ENCODE measurements at places on chromosomes 16 and 17. TPM values are rescaled to one million over a fixed set of nuclear protein-coding genes. Genes with fewer than 3 reads are reported as not detected.

The PRAC1 gene
- total RNA-seq = not detected

The PRSS21 gene
- total RNA-seq = not detected

The C16orf89 gene
- not detected for total RNA-seq

The KIF2B gene
- not detected for total RNA-seq

The PPM1E gene
- total RNA-seq = not detected

The MMP28 gene
- total RNA-seq = 8.1 TPM

The TNFSF13 gene
- 44.9 TPM for total RNA-seq

The ACE gene
- 1.3 TPM for total RNA-seq

The GCGR gene
- not detected for total RNA-seq

The KRT28 gene
- total RNA-seq = not detected

The PNMT gene
- total RNA-seq = not detected

The CORO6 gene
- 0.31 TPM for total RNA-seq

The CD300LG gene
- not detected for total RNA-seq

The P4HB gene
- 239 TPM for total RNA-seq

The APOH gene
- total RNA-seq = not detected

The KRT16 gene
- total RNA-seq = not detected

The ZNF768 gene
- total RNA-seq = 5.7 TPM

The NPIPB2 gene
- 6.0 TPM for total RNA-seq

The KRT33B gene
- total RNA-seq = not detected

The TBX21 gene
- total RNA-seq = 15.7 TPM

The UNC119 gene
- 52.3 TPM for total RNA-seq

The DNAH17 gene
- total RNA-seq = under 0.01 TPM

The HOXB3 gene
- total RNA-seq = 0.94 TPM

The CHST5 gene
- under 0.01 TPM for total RNA-seq

The GLP2R gene
- total RNA-seq = not detected

The PRCD gene
- 0.73 TPM for total RNA-seq

The TPSAB1 gene
- total RNA-seq = not detected

The CCL16 gene
- total RNA-seq = not detected

The HSD17B1 gene
- 0.31 TPM for total RNA-seq

The C16orf46 gene
- total RNA-seq = not detected

The SLC5A2 gene
- 0.42 TPM for total RNA-seq

The KRTAP4-6 gene
- total RNA-seq = not detected

The SLC16A6 gene
- total RNA-seq = 35.9 TPM

The SLC47A2 gene
- total RNA-seq = not detected

The ERCC4 gene
- total RNA-seq = 8.1 TPM

The SYCE1L gene
- 0.52 TPM for total RNA-seq

The OTOP3 gene
- total RNA-seq = not detected

The MEFV gene
- total RNA-seq = 26.7 TPM

The SP6 gene
- 0.21 TPM for total RNA-seq

Measured in mononuclear cell (primary cell).